Occipital lobe (tissue), 3 donors: ENCODE measurements at places on chromosomes 4 and X. TPM values are rescaled to one million over a fixed set of nuclear protein-coding genes. Genes with fewer than 3 reads are reported as not detected.
A peak's percentile ranks its signal among the peaks of the same experiment; 100 is the strongest.

GRCh38 chr4:174989791-174990190 is 71.6 kb downstream of the ADAM29 start:
- no peak for DNase-seq

DNA sequence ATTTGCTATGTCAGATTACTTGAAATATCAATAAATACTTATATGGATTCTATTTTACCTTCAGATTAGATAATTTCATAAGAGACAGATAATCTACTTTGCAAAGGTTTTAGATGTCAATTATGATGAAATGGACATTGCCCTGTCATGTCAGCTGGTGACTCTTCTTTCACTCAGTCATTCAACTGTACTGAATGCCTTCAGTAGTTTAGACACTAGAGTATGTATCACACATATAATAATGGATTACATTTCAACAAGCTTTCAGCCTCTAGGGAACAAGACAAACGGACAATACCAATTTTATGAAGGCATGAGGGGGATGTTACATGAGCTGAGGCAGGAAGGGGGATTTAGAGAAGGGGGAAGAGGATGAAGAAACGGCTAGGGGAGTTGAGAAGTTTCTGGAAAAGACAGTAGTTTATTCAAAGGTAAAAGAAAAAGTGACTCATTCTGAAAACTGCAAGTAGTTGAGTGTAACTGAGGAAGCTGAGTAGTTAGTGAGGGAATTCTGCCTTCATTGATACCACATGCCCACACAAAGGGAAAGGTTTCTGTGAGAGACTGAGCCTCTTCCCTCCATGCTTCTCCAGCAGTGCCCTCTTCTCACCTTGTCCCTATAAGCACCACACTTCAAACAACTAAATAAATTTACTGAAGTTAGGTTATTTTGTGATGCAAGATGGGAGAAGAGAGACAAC is 25.7 kb downstream of the SLC9B2 start:
- no peak for DNase-seq

- DNase-seq = no peak
Observed at GRCh38 chr4:148116264-148116663, 325.9 kb downstream of the NR3C2 start.

GRCh38 chr4:156945532-156945931 is 26.1 kb downstream of the PDGFC start:
- DNase-seq = no peak

DNA sequence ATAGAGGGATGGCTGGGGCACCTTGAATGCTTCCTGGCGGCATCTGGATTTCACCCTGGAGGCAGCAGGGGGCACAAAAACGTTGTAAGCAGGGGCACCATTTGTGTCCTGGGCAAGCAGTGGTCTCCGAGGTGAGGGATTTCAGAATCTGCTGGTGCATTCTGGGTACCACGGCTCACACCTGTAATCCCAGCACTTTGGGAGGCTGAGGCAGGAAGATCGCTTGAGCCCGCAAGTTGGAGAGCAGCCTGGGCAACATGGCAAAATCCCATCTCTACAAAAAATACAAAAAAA is 16.8 kb upstream of the TBC1D14 start:
- no peak for DNase-seq

GRCh38 chrX:68894513-68895340 is 65.9 kb downstream of the EFNB1 start:
- DNase-seq = peak; percentile 64

DNA sequence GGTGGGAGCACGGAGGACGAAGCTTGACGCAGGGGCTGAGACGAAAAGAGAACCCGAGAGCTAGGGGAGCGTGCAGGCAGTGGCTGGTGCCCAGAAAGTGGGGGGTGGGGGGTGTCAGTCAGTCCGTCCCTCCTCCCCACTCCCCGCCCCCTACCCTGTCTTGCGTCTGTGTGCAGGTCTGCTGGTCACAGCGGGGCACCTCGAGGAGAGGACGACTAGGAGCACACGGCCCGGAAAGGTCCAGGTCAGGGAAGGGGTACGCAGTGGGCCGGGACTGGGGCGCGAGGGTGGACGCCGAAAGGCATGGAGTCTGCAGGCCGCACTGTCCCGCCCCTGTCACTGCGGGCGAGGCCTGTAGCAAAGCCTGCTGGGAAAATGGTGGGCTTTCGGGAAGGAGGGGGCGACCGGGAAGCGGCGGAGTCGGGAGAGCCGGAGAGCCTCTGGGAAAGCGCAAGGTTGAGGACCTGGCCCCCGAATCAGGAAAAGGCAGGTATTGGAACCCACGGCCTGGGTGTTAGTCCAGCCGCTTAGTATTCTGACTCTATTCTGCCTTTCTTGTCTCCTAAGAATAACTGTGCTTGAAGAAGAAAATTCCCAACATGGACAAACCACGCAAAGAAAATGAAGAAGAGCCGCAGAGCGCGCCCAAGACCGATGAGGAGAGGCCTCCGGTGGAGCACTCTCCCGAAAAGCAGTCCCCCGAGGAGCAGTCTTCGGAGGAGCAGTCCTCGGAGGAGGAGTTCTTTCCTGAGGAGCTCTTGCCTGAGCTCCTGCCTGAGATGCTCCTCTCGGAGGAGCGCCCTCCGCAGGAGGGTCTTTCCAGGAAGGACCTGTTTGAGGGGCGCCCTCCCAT is 769 bp downstream of the TCEAL1 start:
- peak; percentile 44 for DNase-seq

- no peak for DNase-seq
Observed at GRCh38 chr4:159512348-159512747, 409.5 kb downstream of the RAPGEF2 start.

GRCh38 chrX:13131396-13132137 is 87.1 kb upstream of the FAM9C start:
- no peak for DNase-seq

DNA sequence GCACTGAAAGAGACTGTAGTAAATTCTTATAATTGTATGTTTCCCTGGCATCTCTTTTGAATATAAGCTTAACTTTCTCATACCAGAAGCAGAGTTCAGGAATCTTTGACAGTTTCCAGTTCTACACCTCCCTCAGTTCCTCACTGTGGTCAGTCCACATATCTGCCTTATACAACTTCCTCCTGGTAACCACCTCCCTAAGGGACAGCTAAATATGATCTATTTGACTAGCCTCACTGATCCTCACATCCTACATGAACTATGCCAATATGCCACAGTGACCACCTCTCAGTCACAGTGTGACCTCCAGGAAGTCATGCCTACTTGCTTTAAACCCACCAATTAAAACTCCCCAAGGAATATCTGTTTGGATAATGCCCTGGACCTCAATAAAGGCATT is 51.6 kb upstream of the HDAC8 start:
- no peak for DNase-seq

DNA sequence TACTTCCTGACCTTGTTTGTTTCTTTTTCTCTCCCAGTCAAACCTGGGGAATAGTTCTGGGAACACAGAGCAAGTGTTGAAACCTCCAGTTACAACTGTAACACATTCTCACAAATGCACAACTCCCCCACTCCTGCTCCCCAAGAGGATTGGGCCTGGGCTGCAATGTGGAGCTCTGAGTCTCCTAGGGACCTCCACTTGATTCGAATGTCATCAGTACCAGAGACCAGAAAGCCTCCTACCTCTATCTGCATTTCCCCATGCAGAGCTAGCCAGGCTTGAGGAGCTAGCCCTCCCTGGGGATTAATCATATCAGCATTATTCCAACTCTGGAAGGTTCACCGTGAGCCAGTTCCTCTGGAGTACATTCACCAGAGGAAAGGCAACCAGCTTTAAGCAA is 41.7 kb upstream of the CITED1 start:
- DNase-seq = no peak

DNA sequence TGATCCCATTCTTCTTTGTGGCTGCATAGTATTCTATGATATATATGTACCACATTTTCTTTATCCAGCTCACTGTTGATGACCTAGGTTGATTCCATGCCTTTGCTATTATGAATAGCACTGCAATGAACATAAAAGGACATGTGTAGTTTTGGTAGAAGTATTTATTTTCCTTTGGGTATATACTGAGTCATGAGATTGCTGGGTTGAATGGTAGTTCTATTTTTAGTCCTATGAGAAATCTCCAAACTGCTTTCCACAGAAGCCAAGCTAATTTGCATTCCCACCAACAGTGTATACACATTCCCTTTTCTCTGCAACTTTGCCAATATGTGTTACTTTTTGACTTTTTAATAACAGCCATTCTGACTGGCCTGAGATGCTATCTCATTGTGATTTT is 278.3 kb downstream of the PCDH18 start:
- no peak for DNase-seq

GRCh38 chr4:15425520-15425919 is 2.3 kb upstream of the C1QTNF7 start:
- no peak for DNase-seq

DNA sequence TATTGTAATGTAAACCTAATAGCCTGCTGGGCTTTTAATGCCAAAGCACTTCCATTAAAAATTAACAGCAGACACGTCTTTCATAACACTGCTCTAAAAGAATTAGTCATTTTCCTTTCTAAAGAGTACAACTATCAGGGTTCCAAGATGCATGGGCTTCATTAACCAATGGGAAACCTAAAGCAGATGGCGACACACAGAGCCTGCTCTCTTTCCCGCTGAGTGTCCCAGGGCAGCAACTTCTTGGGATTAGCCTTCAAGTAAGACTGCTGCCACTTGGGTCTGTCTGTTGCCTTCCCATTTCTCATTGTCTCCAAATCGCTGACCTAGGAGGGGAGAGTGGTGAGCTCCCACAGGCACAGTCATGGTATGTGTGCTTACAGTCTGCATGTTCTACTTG is 14.0 kb upstream of the PHKA2 start:
- DNase-seq = no peak

DNA sequence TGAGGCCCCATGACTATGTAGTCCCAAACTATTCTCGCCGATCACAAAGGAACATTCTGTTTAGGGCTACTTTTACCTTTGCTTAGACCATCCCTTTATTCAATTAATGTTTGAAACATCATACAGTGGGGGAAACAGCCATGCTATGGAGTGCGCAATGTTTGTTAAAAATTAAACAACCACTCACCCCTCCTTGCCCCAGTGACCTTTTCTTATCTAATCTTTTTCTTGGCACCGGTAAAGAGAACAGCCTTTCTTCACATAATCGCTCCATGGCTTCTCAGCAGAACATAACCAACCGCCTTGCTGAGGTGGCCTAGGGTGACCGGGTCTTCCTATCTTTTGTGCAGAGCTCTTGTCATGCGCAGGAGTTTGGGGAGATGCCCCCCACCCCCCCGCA is 152.6 kb downstream of the VCX3A start:
- no peak for DNase-seq

GRCh38 chr4:145315811-145316225 is 135.4 kb upstream of the OTUD4 start:
- no peak for DNase-seq

GRCh38 chr4:144614850-144615585 is 30.9 kb upstream of the HHIP start:
- no peak for DNase-seq

- no peak for DNase-seq
Observed at GRCh38 chr4:6107114-6107791, 89.0 kb upstream of the C4orf50 start.

GRCh38 chr4:159137176-159137575 is 34.3 kb downstream of the RAPGEF2 start:
- no peak for DNase-seq

DNA sequence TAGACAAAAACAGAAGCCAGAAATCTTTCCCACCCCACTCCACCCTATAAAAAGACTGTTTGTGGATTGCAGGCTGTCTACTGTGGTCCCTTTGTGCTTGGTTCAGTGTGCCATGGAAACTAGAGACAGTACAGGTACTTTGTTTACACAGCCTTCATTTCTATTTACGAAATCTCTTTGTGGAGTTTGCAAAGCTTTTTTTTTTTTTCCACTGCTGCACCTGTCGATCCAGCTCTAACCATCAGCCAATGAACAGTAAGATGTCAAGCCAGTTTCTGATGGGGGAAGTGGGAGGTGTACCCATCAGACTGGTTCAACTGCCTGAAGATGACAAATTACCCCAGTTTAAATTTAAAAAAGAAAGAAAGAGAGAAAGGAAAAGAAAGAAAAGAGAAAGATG is 20.2 kb upstream of the LRBA start:
- DNase-seq = no peak

DNA sequence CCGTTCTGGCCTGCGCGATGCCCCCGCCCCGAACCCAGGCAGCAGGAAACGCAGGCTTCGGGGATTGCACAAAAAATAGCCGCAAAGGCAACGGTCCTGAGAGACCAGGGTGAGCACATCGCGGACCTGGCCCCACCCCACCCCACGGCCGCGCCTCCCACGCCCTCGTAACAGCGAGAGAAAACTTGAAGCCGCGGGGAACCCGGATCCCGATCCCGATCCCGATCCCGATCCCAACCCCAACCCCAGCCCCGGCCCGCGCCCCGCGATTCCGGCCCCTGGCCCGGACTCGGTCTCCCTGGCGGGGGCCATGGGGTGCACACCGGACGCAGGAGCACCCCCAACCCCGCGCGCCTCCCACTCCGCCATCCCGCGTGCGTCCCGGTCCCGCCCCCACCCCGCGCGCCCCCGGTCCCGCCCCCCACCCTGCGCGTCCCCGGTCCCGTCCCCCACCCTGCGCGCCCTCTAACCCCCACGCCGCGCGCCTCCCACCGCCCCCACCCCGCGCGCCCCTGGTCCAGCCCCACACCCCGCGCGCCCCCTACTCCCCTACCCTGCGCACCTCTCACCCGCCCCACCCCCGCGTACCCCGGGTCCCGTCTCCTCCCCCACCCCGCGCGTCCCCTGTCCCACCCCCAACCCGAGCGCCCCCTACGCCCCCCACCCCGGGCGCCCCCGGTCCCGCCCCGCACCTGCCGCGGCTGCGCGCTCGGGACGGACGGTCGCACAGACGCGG is 29.0 kb downstream of the NOP14 start:
- DNase-seq = no peak

ADH1C gene
- total RNA-seq = not detected

PIGA gene
- 13.1 TPM for total RNA-seq

PAGE1 gene
- total RNA-seq = not detected

TBC1D19 gene
- 104 TPM for total RNA-seq

RNF128 gene
- 1.2 TPM for total RNA-seq

SH3BP2 gene
- 24.8 TPM for total RNA-seq

GAGE12F gene
- not detected for total RNA-seq

GPR173 gene
- 27.0 TPM for total RNA-seq
